CD8-positive, alpha-beta T cell (primary cell): ENCODE measurements at places on chromosomes 11 and 22. TPM values are rescaled to one million over a fixed set of nuclear protein-coding genes. Genes with fewer than 3 reads are reported as not detected.

DNA sequence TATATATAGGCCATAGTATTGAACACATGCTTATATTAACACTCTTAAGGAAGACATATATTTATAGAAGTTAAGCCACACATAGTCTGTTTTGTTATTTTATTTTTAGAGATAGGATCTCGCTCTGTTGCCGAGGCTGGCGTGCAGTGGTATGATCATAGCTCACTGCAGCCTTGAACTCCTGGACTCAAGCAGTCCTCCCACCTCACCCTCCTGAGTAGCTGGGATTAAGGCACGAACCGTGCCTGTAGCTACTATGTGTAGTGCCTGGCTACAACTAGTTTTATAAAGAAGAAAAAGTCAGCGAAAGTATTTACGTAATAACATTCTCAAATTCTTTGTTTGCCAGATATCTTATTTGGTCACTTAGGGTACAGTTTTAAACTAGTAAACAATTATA, 5.6 kb upstream of the UCP2 start:
- no peak for DNase-seq

DNA sequence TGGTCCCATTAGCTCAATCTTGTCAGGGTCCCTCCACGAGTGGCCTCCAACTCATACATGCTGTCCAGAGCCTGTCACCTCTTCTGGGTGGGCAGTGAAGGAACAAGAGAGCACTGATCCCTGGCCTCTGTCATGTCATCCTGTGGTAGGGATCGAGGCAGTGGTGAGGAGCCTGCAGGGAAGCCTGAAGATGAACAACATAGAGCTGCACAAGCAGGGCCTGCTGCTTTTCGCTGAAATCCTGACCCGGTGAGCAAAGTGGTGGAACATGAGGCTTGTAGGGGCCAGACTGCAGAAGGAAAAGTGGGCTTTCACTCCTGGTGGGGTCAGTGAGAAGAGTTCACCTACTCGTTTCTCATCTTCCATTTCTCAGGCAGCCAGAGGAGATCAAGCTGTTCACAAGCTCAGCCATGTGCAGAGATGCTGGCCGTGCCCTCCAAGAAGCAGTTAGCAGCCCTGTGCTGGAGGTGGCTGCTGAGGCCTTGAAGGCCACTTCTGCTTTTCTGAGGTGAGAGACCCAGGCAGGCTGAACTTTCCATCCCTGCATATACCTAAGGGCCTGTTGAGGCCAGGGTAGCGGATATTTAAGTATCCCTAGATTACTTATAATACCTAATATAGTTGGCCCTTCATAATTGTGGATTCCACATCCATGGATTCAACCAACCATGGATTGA, 32.9 kb downstream of the MEI1 start:
- DNase-seq: no peak

The EXPH5 gene
- total RNA-seq: 1.5 TPM

- peak; percentile 29 for DNase-seq
Observed at GRCh38 chr11:68841718-68842426, at the start of gene CPT1A. CPT1A (minus strand) TSS chr11:68841916; CDS start chr11:68815474, 26,442 bp downstream.
